ENCODE measurements at places on chromosomes 5 and 9. TPM values are rescaled to one million over a fixed set of nuclear protein-coding genes. Genes with fewer than 3 reads are reported as not detected.

DNA sequence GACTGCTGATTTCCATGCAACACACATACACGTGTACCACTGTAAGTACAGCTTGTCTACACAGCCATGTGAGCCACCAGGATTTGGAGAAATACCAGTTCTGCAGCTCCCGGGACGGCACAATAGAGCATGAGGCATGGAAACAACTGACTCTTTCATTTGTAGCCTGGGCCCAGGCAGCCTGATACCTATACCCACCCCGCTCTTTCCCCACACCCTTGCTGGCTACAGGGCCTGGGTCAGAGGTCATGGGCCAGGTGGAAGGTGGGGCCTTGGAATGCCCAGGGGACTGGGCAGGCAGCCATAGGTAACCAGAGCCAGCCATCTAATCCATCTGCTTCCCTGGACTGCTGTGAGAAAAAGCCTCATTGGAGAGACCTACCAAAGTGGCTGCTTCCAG lies 39.0 kb upstream of the ZSWIM6 start:
- no peak for DNase-seq

DNA sequence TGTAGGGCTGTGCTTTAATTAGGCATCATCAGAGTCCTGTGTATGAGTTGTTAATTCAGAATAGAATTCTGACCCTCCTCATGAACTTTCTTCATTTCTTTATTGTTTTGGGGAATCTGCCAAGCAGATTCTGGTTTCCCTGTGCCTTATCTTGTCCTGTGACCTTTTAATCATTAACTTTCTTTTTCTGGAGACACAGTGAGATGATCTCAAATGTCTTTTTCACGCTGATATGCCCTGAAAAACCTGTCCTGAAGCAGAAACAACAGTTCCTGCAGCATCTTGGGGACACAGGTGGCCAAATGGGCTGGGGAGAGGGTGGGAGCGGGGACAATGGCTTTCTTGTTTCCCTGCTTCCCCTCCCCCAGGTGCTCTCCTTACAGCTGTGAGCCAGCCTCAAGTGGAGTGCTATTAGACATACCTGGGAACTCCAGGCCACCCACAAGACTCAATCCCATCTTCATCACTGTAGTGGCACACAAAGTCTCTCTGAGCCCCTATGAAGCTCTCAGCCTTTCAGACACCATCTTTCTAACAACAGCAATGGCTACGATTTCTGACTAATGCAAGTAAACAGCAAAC lies 213.8 kb downstream of the ATP10B start:
- no peak for DNase-seq

- no peak for DNase-seq
Observed at GRCh38 chr5:96329289-96329688, 103.8 kb downstream of the PCSK1 start.

DNA sequence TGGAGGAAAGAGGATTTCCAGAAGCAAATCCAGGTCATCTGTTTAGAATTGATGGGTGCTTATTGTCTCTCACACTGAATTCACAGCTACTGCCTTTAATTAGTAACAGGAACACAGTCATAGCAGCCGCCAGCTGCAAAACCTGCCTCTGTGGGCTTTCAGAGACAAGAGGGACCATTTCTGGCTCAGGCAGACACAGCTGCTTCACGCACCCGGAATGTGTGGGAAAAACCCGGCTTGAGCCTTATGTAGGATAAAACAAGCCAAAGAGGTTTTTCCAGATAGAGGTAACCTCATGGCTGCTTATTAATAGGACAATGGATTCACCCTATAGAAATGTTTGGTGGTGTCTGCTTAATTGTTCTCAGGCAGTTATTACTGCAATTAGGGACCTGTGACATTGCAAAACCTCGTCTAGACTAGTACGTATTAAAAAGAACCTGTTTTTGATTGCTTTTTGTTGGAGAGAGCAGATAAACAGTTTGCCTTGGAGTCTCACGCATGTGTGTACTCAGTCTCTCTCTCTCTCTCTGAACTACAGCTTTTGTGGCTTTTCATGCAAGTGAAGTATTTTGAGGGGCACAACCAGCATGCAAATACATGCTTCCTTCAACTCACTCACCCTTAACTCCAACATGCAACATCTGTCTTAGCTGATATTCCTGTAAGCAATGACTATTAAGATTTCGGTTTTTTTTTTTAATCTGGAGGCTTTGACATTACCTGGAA lies 302.7 kb downstream of the PLK2 start:
- no peak for DNase-seq

Gene KIF20A
- 0.65 TPM for total RNA-seq

DNA sequence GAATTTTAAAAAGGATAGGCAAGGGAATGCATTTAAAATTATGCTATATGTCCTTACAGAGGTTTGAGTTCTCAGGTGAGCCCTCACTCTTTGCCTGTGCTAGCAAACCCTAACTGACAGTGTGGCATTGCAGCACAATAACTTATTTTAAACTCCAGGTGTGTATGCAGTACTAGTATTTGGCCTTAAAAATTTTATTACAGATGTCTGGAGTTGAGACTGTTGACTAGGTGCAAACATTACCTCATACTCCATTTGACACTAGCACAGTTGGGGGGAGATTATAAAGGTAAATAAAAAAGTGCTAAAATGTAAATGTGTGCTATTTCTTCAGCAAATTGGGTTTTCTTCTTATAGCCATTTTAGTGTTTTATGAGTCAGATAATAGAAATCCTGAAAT lies 407.7 kb downstream of the SH3GL2 start:
- DNase-seq, result no peak

Gene NFX1
- total RNA-seq, result 26.2 TPM

Gene SLC4A9
- not detected for total RNA-seq

- DNase-seq, result no peak
Observed at GRCh38 chr5:67206929-67207328, 10.3 kb upstream of the CD180 start.

GRCh38 chr9:6598249-6598725 lies 47.2 kb downstream of the GLDC start:
- DNase-seq, result no peak

DNA sequence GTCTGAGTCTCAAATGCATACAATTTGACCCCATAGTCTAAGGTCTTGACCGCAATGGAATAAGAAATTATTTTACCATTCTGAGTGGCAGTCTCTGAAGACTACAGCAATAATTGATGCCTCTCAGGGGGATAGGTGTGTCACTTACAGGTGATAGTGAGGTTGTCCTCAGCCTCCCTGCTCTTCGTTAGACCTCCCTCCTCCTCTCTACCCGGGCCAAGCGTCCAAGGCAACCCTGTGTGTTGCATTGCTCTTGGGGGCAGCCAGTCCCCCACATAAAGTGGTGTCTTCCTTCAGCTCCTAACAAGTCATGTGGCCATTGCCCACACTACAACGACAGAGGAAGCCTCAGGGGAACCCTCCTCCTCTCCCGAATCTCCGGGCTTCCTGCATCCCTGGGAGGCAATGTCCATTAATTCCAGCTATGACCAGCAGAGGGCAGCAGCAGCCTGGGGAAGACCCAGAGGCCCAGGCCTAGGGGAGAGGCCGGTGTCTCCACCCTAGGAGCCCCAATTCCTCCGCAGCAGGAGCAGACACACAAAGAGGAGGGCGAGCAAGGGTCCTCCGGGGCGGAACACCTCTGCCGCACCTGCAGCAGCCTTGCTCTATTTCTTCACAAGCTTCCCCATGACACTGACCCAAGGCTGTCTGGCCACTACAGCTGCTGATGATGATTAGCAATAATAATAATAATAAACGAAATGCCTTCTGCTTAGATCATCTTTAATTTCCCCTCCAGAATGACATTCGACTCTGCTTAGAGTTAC lies 134.8 kb downstream of the KCNIP1 start:
- peak; percentile 72 for DNase-seq

Gene BARHL1
- not detected for total RNA-seq

Gene TXNDC8
- total RNA-seq, result not detected

DNA sequence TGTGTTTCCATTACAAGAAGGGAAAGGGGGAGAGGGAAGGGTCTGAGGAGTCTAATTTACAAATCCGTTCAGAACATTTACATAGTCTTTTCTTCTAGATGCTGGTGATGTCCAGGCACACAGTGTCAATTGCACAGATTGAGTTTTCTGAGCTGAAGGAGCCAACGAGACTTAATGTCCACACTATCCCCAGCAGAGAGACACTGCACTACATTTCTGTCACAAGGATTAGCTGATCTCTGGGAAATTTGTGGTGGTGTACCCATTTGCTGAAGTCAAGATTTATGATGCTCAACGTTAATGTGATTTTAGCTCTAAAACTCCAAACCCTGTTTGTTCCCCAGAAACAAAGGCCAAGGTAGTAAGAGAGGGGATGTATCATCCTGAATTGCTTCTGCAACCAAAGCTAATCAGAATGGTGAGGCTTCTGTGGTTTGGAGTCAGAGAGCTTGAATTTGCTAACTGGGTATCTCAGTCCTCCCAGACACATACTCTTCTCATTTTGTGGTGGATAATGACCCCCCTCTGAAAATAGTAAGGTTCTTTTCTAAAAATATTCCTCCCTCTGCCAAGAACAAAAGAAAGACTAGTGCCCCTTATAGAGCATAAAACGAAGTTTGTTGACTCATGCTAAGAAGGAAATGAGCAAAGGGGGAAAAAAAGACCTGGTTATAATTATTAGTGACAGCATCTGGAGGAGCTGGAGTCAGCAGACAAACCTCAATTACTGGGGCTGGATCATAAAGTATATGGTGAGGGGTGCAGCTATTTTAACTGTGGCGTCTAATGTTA lies 416.9 kb downstream of the PSAT1 start:
- DNase-seq, result no peak

DNA sequence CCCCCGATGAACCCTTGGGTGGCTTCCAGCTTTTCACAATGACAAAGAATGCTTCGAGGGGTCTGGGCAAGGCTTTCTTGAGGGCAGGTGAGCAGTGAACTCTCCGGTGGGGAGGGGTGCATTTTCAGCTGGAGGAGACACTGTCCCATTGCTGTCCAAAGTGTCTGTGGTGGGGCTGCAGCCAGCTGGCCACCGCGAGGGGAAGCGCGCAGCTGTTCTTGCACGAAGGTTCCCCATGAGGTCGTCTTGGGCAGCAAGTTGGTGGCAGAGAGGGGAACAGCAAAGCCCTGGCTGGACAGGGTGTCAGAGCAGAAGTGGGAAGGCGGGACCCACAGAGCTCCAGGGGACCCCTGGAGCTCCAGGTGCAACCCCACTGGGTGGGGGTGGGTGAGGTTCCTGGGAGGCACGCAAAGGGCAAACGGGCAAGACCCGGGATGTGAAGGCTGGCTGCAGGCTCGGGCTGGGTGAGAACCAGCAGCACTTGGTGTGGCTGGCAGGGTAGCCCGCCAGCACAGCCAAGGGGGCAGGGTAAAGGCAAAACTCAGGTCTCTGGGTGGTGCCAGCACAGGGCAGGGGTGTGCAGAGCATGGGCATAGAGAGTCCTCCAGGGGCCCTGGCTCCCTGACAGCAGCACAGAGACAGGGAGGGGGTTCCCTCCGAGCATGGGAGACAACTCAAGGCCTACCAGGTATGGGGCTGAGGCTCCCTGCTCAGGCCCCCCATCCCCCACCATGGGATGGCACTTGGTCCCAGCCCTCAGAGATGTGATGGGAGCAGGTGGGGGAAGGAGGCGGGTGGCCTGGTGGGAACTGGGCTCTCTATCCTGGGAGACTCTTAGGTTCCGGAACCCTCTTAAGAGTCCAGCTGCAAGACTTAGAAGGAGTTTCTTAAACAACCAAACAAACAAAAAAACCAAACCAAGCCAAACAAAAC lies 26.6 kb downstream of the TSPAN17 start:
- peak; percentile 27 for DNase-seq

- DNase-seq, result no peak
Observed at GRCh38 chr5:10555277-10555684, 8.6 kb upstream of the ANKRD33B start.

DNA sequence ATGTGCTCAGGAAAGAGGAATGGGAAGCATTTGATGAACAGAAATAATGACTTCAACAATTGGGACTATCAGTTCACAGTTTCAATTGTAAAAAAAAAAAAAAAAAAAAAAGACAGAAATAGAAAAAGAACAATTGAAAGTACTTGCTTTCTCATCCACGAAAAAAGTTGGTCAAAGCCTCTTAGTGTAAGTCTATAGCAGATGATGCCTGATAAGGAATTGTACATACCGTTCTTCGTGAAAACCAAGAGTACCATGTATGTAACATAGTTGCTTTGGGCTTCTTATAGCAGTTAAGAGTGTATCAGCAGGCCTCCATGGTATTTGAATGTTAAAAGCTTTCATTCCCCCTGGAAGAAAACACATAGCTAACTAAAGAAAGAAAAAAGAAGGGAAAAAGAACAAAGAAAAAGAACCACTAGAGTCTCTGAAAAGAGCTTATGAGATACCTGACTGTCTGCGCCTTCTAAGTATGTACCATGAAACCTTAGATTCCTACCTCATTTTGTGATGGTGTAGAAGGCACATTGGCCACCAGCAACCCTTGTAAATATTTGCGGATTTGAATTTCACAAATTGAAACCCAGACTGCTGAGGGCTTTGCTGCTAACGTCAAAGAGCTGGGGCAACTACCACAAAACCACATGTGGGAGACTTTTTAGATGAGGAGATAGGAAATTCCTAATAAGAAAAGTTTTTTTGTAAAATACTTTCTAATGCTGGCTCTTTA lies 75.2 kb downstream of the TMC1 start:
- no peak for DNase-seq

Gene SUB1
- total RNA-seq, result 175 TPM

GRCh38 chr9:94948567-94949235 lies 222.2 kb downstream of the AOPEP start:
- no peak for DNase-seq

GRCh38 chr5:160369990-160370712 lies at the start of gene C1QTNF2:
TSS of gene C1QTNF2 (minus strand) at chr5:160370626. CDS start at chr5:160355011, 15,615 bp downstream.
- peak; percentile 76 for DNase-seq

DNA sequence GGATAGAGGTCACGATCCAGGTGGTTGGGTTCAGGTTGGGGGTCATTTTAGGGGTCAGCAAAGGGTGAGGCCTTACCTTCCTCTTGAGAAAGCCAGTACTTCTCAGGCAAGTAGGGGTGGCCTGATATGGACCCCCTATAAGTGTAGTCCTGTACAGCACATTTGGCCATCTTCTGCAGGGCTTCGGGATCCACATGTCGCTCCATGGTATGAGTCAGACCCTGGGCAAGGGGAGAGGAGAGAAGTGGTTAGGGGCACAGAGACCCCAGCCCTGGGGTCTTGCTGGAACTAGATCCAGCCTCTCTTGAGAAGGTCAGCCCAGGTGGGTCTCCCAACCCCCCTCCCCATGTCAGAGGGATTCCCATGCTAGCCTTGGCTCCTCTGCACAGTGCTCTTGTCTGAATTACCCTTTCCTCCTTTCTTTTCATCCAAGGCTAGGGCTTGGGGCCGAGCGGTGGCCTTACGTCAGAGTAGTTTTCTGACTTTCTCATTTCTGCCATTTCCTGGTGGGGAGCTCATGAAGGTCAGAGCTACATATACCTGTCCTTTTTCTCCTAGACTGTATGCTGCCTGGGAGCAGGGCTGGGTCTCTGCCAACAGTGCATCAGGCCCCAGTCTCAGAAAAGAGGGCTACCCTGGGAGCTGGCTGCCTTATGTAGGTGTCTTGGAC lies 9.0 kb upstream of the MYORG start:
- DNase-seq, result no peak

Measured in Right ventricle myocardium superior (tissue), 1 donor.